Activated naive CD8-positive, alpha-beta T cell treated with anti-CD3 and anti-CD28 coated beads for 36 hours (primary cell): ENCODE measurements at places on chromosomes 6 and 20.

GRCh38 chr20:37393863-37394542, 48.1 kb downstream of the SRC start:
- no peak for DNase-seq

DNA sequence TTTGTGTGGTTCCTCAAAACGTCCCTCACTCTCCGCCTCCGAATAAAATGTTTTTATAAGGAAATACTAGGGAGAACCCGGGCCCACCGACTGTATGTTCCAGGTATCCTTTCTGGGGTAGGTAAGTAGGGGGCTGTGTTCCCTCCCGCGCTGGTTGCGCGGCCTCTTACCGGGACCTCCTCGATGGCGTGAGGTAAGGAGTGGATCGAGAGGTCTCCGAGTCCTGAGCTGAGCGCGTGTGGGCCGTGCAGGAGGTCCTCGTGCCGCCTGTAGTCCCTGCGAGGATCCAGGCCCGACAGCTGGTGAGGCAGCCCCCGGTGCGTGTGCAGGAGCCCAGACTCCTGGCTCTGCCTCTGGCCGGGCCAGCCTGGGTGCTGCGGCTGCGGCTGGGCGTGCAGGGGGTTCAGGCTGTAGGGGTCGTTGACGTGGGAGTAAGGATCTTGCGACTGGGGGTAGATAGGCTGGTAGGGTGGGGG, 5.1 kb downstream of the TFAP2A start:
- no peak for DNase-seq

- DNase-seq: no peak
Measured at GRCh38 chr6:137882225-137882961, 15.3 kb downstream of the TNFAIP3 start.

DNA sequence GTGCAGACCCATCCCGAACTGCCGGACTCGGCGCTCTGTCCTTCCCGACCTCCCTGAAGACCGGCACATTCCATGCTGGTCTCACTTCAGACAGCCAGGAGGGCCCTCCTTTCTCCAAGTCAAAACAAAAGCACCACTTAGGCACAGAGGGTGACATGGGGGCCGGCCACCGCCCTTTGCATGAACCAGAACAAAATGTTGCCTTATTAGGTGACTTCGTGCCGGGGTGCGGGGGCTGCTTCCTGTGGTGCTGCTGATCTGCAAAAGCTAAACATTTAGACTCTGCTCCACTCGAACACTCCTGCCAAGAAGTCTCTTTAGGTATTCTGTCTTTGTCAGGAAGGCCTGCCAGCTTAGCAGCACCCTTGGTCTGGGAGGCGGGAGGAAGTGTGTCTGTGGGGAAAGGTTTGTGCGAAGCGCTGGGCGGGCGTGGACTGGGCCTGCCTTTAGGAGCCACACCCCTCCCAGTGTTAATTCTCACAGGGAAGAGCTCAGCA, 133.8 kb downstream of the SMOC2 start:
- no peak for DNase-seq

- DNase-seq: peak; percentile 39
Measured at GRCh38 chr6:44630125-44631028, 242.9 kb downstream of the CDC5L start.

DNA sequence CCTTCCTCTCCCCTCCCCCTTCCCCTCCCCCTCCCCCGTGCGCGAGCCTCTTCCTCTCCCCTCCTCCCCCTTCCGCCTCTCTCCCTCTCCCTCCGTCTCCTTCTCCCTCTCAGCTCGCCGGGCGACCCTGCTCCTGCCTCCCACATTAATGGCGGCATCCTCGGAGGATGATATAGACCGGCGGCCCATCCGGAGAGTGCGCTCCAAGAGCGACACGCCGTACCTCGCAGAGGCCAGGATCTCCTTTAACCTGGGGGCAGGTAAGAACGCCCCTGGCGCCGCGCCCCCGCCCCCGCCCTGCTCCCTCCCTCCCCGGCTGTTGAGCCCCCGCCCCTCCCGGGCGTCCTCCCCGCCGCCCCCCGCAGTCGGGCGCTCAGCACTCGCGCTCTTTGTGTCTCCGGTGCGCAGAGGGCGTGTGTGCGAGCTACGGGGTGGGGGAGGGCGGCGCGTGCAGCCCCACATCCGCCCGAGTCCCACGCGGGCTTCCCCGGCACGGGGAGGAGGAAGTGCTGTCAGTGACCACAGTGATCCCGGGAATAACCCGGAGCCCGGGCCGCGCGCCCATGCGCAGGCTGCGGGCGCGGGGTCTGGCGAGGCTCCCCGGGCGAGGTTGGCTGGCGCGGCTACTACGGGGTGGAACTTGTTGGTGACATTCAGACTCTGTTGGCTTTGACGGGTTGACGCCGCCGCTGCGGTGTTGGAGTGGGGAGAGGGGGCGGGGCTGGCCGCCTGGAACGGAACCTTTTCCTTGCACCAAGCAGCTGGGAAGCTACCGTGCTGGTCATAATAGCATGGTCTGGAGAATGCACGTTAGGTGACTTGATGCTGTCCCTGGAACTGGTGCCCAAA, 33.2 kb downstream of the PHACTR1 start:
- DNase-seq: no peak
